ENCODE measurements at places on chromosomes 3 and 15.

DNA sequence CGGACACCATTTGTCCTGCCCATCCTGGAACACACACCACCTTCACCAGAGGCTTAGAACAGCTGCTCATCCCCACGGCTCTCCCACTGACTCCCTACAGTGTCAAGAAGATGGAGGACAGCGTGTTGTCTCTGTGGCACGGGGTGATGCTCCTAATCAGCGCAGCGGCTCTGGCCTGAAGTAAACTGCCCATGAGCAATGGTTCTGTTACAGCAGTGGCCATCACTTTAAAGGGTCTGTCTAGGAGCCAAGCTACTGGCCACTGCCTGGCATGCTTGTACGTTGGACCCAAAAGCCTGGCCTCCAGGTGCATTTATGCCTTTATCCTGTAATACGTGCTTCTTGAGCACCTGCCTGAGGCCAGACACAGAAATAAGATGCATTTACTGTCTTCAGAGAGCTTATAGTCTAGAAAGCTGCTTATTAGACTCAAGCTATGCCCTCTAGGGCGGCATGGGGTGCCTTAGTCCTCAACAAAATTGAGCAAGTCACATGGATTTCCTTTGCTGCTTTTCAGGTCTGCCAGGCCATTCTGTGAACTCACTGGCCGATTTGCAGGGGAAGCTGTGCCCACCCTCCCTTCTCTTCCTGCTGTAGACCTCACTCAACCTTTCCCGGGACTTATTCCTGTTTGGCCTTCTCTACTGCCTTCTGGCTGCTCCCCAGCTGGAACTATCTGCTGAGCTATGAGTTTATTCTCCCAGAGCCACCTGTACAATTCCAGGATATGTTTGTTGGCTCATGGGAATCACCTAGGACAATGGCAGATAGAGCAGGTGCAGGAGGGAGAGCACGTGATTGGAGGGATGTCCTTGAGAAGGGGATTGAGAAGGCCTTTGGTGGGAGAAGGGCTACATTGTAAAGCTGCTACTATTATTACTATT, 51.9 kb downstream of the STARD5 start:
- H3K27me3 ChIP-seq: peaks cover 41% of the 10 kb centered on the region
- no peak overlapping the region for H3K27ac ChIP-seq
- H3K4me3 ChIP-seq: no peak overlapping the region
- peaks cover 4% of the 10 kb centered on the region for H3K4me1 ChIP-seq
- DNase-seq: no peak
- peaks cover 5% of the 10 kb centered on the region for H3K36me3 ChIP-seq

GRCh38 chr3:142279965-142280590, 54.7 kb upstream of the GK5 start:
- no peak for DNase-seq
- no peak overlapping the region for H3K27ac ChIP-seq
- peaks cover 3% of the 10 kb centered on the region for H3K4me1 ChIP-seq
- H3K36me3 ChIP-seq: no peaks in the 10 kb centered on the region

- H3K4me1 ChIP-seq: no peaks in the 10 kb centered on the region
- H3K27me3 ChIP-seq: no peaks in the 10 kb centered on the region
- no peak overlapping the region for H3K27ac ChIP-seq
- H3K4me3 ChIP-seq: no peak overlapping the region
Observed at GRCh38 chr3:27699067-27699466, 23.1 kb downstream of the EOMES start.

- H3K36me3 ChIP-seq: no peaks in the 10 kb centered on the region
- H3K4me3 ChIP-seq: no peak overlapping the region
- peaks cover 9% of the 10 kb centered on the region for H3K4me1 ChIP-seq
- DNase-seq: no peak
- H3K27me3 ChIP-seq: peaks cover 7% of the 10 kb centered on the region
Observed at GRCh38 chr3:150057227-150057626, 86.5 kb upstream of the PFN2 start.

DNA sequence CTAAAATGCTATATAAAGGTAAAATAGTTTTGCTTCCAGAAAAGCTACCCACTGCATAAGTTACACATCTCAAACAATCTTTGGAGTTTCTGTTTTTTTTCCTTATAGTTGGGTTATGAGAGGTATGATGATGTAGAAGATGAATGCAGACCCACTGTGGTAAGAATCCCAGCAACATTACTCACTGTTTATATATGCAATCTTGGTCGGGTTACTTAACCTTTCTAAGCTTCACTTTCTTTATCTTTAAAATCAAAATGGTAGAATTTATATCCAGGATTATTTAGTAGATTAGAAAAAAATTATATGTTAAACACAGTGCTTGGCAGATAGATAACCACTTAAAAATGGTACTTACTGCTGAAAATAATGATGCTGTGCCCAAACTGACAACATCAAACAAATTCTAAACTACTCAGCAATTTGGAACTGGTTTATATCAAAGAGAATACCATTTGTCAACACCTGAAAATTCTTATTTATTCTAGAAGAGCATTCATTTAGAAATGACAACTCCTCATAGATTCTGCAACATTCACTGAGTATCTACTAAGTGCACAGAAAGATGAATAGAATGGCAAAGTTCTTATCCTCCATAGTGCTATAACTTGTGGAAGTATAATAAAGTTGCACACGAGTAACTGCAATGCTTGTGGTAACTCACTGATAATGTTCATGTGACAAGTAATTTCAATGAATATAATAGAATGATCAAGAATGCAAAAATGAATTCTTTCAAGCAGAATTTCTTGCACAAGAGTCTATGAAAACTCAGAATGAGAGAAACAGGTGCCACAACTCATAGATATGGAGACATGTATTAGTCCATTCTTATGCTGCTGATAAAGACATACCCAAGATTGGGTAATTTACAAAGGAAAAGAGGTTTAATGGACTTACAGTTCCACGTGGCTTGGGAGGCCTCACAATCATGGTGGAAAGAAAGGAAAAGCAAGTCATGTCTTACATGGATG, 129.0 kb upstream of the SLC7A14 start:
- H3K36me3 ChIP-seq: peaks cover 22% of the 10 kb centered on the region
- no peak overlapping the region for H3K4me3 ChIP-seq
- no peak overlapping the region for H3K27ac ChIP-seq
- no peaks in the 10 kb centered on the region for H3K27me3 ChIP-seq
